ENCODE measurements at places on chromosomes 1 and 21.

GRCh38 chr21:44459712-44460440, 4.6 kb downstream of the LRRC3 start:
- no peak for DNase-seq

DNA sequence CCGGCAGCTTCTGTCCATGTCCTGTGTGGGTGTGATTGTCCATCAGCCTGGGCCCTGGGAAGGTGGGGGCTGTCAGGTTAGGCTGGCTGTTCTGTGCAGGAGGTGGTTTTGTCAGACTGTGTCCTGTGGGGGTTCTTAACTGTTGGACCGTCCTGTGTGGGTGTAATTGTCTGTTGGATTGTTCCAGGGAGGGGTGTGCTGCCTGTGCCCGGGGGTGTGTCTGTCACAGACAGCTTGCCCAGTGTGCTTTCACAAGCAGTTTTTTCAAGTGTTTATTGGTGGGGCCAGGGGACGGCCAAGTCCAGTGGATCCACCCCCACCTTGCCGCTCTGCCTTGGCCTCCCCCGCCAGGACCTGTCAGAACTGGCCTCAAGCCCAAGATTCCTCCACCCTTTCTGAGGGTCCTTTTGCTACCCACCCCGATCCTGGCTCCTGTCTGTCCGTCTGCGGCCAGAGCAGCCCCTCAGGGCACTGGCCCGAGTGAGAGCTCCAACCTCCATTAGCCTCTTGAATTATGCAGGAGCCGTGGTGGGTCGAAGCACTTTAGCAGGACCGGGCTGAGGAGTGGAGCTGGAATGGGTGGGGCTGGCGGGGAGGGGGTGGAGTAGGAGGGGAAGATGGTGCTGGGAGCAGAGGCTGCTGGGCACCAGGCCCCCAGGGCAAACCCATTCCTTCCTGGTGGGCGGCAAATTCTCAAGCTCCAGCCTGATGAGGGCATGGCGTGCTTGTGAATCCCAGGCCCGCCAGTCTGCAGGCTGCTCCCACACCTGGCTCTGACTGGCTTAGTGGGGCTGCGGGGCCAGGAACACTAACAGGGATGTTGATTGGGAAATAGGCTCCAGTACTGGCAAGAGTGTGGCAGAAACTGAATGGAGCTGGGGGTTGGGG, 47.2 kb downstream of the PTPRF start:
- DNase-seq: no peak

DNA sequence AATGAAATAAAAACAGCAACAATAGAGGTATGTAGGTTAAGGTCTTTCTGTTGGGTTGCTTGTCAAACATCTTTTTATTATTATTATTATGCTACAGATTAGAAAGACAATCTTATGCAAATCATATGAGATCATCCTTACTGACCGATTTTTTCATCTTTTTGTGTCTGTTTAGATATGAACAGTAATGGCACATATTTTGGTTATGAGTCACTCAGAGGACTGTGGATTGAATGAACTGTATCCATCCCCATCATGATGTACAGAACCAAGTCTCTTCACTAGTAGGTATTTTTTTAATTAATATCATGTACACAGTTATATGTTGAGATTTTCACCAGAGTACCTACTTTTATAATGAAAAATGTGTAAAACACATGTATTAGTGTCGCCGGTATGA, 159.1 kb downstream of the CHRM3 start:
- peak; percentile 51 for DNase-seq

DNA sequence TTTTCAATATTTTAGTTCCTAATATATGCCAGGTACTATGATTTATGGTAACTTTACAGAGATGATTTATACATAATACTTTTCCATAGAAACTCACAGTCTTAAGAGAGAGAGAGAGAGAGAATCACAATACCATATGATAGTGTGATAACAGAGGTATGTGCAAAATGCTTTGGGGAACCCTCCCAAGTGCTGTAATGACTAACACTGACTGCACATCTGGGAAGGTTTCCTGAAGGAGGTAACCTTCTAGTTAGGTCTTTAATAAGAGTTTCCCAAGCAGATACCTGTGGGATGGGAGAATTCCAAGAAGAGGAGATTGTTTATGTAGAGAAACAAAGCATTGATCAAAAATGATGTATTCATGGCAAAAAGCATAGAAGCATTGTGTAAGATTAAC, 34.6 kb upstream of the PIGC start:
- DNase-seq: no peak

DNA sequence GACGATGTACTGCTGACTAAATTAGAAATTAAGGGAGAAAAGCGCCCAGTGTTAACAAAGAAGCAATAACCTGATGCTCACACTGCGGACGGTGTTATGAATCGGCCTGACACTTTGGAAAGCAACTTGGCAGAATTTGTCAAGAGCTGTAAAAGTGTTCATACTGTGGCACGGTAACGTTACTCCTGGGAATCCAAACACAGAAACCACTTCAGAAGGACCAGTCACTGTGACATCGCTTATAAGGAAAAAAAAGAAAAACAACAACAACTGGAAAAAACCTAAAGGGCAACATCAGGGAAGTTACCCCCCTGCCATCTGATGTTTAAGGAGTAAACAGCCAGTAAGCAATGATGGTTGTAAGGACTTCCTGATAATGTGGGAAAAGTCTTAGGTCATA, 27.7 kb downstream of the CAPZB start:
- DNase-seq: no peak

Measured in A172 (cell line).